Activated T-cell treated with anti-CD3 and anti-CD28 coated beads for 48 hours (primary cell): ENCODE measurements at places on chromosomes 12 and 14.

GRCh38 chr12:16685107-16685506, 79.1 kb upstream of the LMO3 start:
- DNase-seq, result no peak

DNA sequence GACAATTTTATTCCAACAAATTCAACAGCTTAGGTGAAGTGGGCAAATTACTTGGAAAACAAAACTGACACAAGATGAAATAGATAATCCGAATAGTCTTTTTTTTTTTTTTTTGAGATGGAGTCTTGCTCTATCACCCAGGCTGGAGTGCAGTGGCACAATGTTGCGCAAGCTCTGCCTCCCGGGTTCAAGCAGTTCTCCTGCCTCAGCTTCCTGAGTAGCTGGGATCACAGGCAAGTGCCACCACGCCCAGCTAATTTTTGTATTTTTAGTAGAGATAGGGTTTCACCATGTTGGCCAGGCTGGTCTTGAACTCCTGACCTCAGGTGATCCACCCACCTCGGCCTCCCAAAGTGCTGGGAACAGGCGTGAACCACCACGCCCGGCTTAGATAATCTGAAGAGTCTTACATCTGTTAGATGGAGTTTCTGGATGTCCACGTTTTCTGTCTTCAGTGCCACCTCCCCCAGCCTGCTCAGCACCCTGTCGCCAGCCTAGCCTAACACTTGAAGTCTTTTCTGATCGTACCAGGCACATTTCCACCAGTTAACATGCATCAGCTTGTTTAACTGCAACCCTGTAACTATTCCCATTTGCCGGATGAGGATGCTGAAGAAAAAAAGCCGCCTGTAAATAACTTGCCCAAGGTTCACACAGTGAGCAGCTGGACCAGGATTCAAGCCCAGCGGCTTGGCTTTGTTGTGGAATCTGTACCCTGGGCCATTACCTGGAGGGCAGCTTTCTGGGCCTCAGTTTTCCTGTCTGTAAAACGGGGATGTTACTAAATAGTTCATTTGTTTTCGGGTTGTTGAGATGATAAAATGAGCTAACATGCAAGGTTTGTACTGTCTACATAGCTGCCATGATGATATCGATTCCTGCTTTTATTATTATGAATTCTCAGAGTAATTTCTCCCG, 26.4 kb downstream of the FBRSL1 start:
- no peak for DNase-seq

DNA sequence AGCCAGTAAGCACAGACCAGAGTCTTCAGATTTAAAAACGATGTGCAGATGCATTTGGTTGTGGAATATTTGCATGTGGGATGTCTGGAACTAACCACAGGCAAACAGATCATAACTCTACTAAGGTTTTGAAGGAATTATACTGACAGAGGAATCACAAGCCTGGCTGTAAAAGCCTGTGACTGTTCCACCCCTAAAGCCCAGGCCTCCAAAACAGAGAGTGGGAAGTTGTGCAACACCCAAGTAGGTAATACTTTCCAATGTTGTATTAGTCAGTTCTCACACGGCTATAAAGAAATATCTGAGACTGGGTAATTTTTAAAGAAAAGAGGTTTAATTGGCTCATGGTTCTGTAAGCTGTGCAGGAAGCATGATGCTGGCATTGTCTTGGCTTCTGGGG, 68.1 kb upstream of the DCD start:
- DNase-seq, result no peak

- DNase-seq, result no peak
Measured at GRCh38 chr14:24280797-24281460, 9.5 kb upstream of the RABGGTA start.

GRCh38 chr14:20714593-20715250, 26.2 kb downstream of the ANG start:
- DNase-seq, result no peak

DNA sequence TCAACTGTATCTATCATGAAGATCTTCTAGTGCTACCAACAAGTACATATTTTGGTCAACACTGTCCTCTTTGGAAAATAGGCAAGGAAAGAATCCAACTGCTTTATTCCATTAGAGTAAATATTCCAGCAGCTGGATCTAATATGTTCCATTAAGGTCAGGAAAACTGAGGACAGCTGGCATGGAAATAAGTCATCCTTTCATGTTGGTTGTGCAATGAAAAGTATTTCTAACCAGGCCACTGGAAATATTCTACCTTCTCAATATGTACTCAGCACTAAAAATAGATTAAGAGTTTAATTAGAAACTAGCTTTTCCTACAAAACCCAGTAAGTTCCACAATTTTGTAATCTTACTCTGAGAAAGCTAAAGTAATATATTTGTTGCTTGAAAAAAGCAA, 19.6 kb downstream of the HIGD1C start:
- DNase-seq, result no peak

- DNase-seq, result no peak
Measured at GRCh38 chr12:16323638-16324037, 23.8 kb upstream of the MGST1 start.

DNA sequence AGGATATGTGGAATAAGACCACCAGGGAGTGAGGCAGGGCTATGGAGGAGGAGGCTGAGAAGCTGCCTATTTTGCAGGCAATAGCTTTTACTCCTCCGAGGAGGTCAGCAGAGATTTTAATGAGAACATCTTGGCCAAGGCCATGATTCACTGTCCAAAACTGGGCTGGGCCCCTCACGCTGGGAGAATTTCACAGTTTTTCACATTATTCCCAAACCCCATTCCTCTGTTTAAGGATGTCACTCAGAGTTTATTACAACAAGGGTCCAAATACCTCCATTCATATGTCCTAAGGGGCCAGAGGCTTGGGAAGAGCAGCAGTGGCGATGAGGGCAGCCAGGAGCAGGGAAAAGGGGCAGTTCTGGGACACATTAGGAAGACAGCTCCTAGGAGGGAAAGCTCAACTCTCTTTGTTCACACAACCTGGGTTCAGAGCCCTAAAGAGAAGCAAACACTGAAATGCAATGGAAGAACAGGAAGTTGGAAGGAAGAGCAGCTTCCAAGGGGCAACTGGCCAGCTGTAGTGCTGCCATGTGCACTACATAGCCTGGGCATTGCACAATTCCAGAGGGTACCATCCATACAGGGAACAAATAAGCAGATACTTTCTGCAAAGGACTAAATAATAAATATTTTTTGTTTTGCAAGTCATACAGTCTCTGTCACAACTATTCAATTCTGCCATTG, 283.2 kb downstream of the NUAK1 start:
- no peak for DNase-seq

- no peak for DNase-seq
Measured at GRCh38 chr12:18250313-18250916, 10.9 kb upstream of the PIK3C2G start.

DNA sequence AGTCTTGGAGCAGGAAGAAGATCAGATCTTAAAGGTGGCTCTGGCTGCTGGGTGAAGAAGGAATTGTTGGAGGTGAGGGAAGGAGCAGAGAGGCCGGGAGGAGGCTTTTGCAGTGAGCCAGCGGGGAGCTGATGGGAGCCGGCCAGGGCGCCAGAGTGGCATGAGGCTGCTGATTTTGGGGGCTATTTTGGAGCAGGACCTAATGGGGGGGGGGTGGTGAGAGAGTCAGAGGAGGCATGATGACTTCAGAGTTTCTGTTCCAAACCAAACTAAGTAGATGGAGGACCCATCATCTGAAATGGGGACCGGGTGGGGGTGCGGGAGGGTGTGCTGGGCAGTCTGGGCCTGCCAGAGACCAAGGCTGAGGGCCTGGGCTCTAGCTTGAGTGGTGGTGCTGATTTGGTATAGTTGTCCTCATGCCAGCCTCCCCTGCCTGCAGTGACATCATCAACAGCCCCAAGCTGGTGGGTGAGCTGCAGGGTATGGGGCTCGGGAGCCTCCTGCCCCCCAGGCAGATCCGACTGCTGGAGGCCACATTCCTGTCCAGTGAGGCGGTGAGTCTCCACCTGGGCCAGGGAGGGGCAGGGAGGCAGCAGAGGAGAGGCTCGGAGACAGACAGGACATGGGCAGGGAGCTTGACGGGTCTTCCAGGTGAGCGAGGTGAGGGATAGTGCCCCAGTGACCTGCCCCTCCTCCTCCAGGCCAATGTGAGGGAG, 6.2 kb downstream of the TNFAIP2 start:
- no peak for DNase-seq
